ENCODE measurements at places on chromosomes 13 and 19.

GRCh38 chr19:2255982-2256685 is at the start of gene JSRP1:
Gene JSRP1 (minus strand): TSS chr19:2256417. CDS start chr19:2255314, 1,103 bp downstream.
- DNase-seq, result no peak

GRCh38 chr13:33319859-33320258 is 34.3 kb upstream of the STARD13 start:
- DNase-seq, result no peak

GRCh38 chr19:46271481-46272197 is 25.2 kb upstream of the HIF3A start:
- no peak for DNase-seq

DNA sequence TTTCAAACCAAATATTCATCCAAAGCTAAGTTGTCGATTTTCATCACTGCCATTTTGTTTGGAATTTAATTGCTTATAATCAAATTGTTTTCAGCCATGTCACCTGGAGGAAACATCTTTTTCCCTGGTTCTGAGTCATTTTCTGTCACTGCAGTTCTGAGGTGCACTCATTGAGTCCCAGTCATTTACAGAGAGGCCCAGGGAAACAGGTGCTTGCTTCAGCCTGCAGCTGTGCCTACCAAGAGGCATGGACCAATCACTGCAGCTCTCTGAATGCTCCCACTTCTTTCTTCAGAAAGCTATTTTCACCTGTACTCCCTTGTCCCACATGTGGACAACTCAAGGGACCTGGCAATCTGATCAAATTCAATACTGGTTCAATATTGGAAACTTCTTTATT is 308.1 kb downstream of the COG6 start:
- DNase-seq, result no peak

DNA sequence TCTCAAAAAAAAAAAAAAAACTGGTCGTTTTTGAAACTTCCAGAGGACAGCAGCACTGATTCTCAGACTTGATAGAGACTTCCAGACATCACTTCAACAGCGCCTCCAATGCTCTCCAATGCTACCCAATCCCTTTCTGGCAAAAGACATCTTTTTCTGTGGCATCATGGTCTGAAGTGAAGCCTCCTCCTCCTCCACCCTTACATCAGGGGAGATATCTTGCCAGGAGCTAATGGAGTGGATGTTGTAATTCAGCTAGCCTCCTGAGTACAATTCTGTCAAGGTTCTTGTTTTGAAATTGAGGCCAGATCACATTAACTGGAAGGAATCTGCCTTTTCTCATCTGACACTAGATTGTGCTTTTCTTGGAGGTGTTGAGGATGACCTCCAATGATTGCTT is 24.2 kb downstream of the FXYD5 start:
- DNase-seq, result no peak

DNA sequence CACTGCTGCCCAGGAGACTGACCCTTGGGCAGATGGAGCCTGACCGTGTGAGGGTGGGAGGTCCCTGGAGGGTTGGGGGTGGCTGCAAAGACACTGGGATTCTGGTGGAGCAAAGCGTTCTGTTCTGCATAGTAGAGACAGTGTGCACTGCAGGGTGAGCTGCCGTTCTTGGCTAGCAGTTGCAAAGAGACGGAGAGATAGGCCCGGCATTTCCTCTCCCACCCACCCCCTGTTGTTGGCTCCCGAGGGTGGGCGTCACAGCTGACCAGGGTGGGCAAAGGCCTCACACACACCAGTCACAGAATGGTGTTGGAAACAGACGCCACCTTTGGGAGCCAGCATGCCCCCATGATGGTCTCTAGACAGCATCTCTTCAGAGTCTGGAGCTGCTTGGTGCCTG is 11.4 kb downstream of the TMEM255B start:
- no peak for DNase-seq

DNA sequence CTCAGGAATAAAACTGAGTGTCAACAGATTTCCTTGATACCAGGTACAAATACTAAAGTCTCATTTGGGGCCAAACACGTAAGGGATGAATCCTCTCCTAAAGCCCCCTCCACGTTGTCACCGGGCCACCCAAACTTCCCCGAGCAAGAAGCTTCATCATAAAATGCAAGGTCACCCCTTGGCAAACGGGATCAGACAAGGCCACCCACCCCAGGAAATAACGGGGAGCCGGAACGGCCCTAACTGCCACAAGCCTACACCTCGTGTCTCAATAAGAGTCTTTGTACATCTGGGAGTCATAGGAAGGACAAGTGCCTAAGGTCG is 717 bp downstream of the EEF2 start:
- DNase-seq, result no peak

- DNase-seq, result no peak
These were observed 1.9 kb downstream of the TPM4 start for GRCh38 chr19:16077984-16078758.

- DNase-seq, result no peak
These were observed 36.3 kb downstream of the MICU2 start for GRCh38 chr13:21567714-21568113.

- DNase-seq, result no peak
These were observed 71.8 kb downstream of the CDADC1 start for GRCh38 chr13:49319551-49319950.

DNA sequence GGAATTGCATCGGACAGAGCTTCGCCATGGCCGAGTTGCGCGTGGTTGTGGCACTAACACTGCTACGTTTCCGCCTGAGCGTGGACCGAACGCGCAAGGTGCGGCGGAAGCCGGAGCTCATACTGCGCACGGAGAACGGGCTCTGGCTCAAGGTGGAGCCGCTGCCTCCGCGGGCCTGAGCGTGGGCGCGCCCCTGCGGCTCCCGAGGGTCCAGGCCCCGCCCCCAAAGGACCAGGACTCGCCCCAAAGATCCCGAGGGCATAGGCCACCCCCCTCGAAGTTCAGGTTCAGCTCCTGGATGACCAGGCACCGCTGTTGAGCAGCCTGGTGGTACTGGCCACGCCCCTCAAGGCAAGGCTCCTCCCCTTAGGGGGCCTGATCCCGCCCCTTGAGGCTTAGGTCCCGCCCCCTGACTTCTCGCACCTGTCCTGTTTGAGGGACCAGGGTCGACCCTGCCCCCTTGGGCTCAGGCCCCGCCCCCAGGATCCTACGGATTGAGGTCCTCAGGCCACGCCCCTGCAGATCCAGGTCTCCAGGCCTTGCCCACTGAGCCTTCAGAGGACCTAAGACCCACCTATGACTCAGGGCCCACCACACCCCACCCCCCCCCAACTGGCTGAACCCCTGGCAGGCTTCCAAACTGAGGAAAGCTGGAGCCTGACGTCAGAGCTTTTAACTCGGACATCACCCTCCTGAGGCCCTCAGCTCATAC is 43.1 kb downstream of the CYP4F22 start:
- no peak for DNase-seq
